ENCODE measurements at places on chromosomes 2 and 18.

DNA sequence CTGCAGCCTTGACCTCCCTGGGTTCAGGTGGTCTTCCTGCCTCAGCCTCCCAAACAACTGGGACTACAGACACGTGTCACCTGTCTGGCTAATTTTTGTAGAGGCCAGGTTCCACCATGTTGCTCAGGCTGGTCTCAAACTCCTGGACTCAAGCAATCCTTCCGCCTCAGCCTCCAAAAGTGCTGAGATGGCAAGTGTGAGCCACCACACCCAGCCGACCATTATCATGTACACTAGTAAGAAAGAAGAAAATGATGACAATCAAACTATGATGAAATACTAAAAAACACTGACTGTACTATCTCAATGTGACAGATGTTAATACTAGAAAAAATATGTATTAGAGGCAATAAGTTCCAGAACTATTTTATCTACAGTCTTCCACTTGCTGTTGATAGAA lies 420.9 kb downstream of the TRIB2 start:
- no peak for DNase-seq

DNA sequence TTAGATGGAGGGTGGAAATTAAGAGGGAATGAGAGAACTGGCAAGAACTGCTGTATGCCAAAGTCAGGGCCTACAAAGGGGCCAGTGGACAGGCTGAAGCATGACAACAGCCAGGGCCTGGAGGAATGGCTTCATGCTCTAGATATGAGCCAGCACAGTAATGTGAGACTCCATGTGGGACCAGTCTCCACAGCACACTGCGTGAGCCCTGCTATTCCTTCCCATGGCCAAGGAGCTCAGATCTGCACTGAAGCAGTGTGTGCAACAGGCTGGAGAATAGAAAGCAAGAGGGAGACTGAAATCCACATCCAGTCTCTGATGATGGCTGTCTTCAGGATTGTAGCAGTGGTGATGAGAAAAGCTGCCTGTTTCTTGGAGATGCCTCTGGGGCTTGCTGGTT lies 162.8 kb downstream of the TPGS2 start:
- DNase-seq, result no peak

DNA sequence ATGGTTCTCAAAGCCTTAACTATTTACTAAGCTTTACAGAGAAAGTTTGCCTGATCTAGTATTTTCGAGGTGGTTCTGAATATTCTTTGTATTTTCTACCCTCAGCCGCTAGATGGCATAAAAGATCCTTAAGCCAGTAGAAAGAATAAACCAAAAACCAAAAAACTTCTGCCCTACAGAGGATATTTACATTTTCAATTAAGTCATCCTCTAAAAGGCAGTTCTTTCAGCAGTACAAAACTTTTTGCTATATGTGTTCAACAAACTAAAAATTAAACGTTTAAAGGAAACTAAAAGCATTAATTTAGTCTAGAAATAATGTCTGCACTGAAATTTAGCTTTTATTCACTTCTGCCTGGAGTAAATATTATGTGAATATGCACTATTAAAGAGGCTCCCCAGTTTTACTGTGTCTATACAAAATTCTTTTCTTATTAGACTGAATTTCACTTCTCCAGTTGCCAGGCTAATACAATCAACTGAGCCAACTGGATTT lies 297.5 kb downstream of the PIEZO2 start:
- DNase-seq, result peak; percentile 47

DNA sequence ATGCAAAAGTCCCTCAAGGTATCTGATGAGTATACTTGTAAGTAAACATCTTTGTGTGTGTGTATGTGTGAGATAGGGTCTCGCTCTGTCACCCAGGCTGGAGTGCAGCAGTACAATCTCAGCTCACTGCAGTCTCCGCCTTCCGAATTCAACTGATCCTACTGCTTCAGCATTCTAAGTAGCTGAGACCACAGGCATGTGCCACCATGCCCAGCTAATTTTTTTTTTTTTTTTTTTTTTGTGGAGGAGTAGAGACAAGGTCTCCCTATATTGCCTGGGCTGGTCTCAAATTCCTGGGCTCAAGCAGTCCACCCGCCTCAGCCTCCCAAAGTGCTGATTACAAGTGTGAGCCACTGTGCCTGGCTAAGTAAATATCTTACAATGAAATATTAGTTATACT lies 23.2 kb downstream of the ADAM17 start:
- no peak for DNase-seq

DNA sequence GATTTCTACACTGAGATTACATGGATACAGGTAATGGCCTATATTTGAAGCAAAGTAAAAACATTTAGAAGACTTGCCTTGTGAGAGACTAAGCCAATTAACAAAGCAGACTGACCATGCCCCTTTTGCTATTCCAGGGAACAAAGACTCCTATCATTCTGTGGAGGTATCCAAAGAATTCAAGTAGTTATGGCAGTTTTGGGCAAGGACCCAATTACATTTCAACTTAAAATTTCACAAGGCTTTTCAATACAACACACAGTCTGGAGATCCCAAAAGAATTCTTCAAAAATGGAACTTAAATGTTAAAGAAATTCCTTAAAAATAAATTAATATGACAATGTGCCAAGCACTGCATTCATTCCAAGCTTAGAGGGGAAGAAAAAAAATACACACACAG lies 109.2 kb upstream of the CHRNA1 start:
- DNase-seq, result no peak

DNA sequence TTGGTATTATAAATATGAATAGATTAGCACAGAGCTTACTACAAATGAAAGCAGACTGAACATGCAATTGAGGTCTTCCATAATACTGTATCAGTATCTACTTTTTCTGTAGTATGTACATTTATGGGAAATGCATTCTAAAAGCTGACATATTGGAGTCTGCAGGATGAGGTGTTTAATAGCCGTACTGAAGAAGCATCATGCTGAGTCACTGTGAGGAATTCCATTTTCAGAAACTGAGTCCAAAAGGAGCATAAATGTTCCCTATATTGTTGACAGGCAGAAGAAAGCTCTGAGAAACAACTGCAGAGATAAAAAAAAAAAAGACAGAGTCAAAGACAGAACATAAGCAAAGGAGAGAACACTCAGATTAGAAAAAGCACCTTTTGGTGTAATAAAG lies 366.7 kb upstream of the SPHKAP start:
- DNase-seq, result no peak

GRCh38 chr2:234463626-234464290 lies 33.1 kb downstream of the ARL4C start:
- DNase-seq, result no peak

- no peak for DNase-seq
These were observed 15.7 kb downstream of the ARHGAP15 start for GRCh38 chr2:143144813-143145455.

DNA sequence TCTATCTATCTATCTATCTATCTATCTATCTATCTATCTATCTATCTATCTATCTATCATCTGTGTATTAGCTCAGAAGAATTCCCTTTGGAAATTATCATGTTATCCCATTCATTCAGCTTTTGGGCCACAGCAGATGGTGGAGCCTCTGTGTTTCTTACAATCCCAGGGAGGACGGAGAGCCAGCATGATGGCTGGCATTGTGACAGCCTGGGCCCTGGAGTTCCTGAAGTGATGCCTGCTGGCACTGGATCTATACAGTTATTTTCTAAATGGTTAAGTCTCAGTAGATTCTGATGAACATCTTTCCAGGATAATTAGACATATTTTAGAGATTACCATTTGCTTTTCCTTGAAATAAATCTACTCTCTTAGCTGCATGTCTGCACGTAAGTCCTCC lies 385.4 kb upstream of the NXPH2 start:
- DNase-seq, result no peak

GRCh38 chr2:26316041-26316440 lies 29.9 kb upstream of the SELENOI start:
- DNase-seq, result no peak

- DNase-seq, result peak; percentile 47
These were observed 189.5 kb downstream of the TFCP2L1 start for GRCh38 chr2:121095257-121096080.

GRCh38 chr2:72847534-72848315 lies 21.9 kb upstream of the EXOC6B start:
- DNase-seq, result no peak

- peak; percentile 71 for DNase-seq
These were observed 38.2 kb upstream of the CAVIN2 start for GRCh38 chr2:191885098-191885497.

GRCh38 chr18:65876310-65876709 lies 125.5 kb downstream of the CDH7 start:
- no peak for DNase-seq

- no peak for DNase-seq
These were observed 28.7 kb upstream of the SLC8A1 start for GRCh38 chr2:40480596-40480995.

DNA sequence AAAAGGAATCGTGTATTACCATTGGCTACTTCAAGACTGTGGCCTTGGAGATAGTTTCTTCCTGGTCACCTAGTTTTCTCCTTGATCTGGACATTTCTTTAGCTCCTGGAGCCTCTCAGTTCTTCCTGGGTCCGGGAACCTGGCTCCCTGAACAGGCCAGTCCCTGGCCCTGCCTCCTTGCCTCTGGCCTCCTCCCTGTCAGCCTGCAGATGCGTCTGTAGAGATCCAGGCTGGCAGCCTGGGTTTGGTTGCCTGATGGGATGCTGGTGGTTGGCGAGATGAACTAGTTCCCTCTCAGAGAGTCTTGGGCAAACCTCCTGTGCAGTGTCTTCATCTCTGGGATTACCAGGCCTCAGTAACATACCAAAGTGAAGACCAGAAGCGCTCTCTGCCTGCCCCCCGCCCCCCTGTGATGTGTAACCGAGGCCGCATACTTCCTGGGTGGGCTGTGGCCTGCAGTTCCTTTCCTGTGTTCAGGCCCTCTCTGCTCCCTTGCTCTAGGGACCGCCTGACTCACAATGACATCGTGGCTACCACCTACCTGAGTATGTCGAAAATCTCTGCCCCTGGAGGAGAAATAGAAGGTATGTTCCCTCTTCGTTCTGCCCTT lies 85.4 kb downstream of the DYSF start:
- no peak for DNase-seq

GRCh38 chr2:50859110-50859509 lies 172.8 kb downstream of the NRXN1 start:
- no peak for DNase-seq

DNA sequence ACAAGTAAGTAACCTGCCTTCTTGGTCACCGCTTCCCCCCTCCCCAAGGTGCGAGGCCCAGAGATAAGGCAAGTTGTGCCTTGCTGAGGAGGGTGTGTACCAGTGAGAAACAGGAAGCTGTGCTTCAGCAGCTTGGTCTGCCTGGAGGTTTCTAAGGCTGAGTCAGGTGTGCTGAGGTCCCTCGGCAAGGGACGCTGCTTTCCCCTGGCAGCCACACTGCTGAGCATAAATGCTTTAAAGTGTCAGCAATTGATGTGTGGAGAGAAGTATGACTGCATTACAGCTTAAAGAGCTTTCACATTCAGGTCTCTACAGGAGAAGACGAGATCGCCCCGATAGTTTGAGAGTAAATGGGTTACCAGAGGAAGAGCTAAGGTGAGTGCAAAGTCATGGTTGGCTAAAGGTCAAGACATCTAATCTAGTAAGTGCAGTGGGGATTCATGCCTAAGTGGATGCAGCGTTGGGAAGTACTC lies 86.9 kb downstream of the LIMS1 start:
- no peak for DNase-seq

GRCh38 chr18:79217979-79218604 lies 148.9 kb downstream of the ATP9B start:
- no peak for DNase-seq

- DNase-seq, result no peak
These were observed 101.7 kb downstream of the PDE11A start for GRCh38 chr2:177970670-177971454.

- no peak for DNase-seq
These were observed 50.2 kb upstream of the BIN1 start for GRCh38 chr2:127157114-127157513.

DNA sequence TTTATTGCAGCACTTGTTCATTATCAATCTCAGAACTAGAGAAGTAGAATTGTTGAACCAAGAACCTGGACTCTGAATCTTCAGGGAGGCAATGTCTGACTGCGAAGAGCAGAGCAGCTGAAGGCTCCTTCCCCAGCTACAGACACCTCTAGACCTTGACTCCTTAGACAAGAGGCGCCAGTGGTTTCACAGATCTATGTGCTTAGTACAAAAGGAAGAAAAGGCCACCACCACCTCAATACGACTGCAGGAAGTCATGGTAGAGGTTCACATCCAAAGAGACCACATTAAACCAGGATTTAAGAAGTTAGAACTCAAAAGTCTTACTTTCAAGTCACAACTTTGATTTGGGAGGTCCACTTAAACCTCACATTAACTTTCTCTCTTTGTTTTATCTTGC lies 158.1 kb upstream of the VRK2 start:
- DNase-seq, result no peak

DNA sequence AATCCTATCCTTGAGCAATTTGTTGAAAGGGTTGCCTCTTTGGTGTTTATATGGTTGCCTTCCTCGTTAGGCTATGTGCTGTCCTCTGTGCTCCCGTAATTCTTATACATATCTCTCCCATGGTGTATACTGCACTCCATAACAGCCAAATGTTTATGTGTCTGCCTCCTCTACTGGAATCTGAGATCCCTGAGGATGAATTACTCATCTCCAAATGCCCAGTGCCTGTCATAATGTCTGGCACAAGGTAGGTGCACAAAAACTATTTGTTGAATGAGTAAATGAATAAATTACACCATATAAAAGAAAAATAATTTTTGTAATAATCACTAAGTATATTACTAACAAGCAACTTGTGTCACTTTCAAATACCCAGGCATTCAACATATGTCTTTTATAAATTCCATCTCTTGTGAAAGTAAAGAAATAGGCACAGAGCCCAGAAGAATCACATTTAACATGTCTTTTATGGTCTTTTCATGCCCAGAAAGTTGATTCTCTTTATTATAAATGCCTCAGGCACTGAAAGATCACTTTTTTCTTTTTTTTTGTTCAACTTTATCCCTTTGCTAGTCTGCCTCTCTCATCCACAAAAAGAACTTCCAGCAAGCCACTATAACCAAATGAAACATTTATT lies 164.9 kb downstream of the CCDC148 start:
- no peak for DNase-seq

DNA sequence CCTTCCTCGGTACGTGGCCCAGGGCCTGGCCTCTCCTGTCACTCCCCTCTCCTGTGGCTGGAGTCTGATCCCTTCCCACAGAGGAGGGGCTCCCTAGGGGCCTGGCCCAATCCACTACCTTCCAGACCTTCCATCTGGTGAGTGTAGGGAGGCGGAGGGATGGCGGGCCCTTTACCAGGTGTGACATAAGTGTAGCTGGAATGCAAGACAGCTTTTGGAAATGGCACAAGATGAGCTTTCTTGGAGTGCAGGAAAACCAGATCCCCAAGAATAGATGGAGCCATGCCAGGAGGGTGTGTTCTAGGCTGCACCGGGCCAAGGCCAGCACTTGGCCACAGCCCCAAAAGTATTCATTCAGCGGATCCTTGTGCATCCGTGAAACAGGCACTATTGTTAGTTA lies 30.1 kb downstream of the IGFBP5 start:
- peak; percentile 50 for DNase-seq

All from DMS 273 treated with DMSO at 0.1 percent for 48 hours (cell line).